ENCODE measurements at places on chromosomes 4 and X.

DNA sequence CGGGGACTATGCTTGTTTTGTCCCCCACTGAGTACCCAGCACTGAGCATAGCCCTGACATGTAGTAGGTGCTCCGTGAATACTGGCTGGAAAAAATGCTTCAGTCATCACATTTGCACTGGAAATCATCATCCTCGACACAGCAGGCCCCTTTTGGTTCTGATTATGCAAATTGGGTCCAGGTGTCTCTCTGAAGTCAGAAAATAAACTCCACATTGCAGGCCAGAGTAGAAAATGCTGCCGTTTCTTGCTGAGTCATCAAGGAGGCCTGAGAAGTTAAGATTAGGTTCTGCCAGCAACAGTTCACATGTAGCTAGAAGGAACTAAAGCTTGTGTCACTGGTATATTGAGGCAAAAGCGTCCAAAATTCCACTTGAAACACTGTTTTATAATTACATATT is 15.0 kb upstream of the STK32B start:
- no peak for DNase-seq

- DNase-seq: no peak
These were observed 78.1 kb upstream of the TNIP3 start for GRCh38 chr4:121242188-121242750.

GRCh38 chr4:6680372-6681034 is 13.2 kb upstream of the S100P start:
- no peak for DNase-seq

GRCh38 chr4:40908297-40908696 is 158.5 kb downstream of the NSUN7 start:
- no peak for DNase-seq

- DNase-seq: no peak
These were observed 131.4 kb downstream of the CHIC2 start for GRCh38 chr4:53932796-53933610.

DNA sequence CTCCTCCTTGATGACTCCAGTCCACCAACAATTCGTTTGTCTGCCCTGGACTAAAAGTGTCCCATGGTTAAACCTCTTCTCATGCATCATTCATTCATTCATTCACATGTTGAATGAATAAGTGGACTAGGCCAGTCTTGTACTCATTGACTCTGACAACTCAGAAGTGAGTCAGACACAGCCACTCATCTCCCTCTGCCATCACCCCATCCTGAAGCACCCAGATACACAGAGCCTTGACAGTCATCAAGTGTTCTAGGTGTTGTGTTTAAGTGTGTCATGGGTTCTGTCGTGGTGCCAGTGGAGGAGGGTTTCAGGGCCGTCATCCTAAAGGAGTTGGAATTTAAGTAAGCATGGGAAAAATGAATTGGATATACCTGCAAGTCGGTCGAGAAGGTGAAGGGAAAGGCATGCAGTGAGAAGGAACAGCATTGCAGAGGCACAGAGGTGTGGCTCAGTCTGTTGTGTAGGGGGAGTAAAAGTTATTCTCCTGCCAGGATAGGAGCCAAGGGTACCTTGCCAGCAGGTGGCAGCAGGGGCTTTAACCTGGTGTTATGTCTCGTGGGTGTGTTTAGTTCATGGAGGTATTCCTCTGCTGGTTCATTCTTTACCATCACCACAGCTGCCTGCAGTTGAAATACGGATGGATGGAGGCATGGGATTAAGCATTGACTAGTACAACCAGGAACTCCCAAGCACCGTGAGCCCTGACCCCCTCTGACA is 18.3 kb downstream of the MAGED2 start:
- no peak for DNase-seq

GRCh38 chr4:118284169-118284568 is 68.6 kb downstream of the PRSS12 start:
- DNase-seq: no peak

DNA sequence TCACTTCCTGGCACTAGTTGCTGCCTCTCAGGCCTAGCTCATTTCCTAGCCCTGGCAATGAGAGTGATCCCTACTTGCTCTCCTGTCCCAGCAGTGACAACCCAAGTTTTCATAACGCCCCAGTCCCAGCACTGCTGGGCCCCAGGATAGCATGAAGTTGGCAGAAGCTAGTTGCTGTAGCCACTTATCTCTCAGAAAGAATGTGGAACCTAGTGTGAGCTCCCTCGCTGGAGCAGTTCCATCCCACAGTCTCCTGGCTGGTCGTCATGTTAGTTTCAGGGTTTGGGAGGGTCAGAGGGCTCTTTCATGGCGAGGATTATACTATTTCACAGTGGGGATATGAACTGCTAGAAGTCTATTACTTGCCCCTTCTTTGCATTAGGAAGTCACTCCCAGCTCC is 5.1 kb downstream of the PF4 start:
- no peak for DNase-seq

- DNase-seq: peak; percentile 1
These were observed 115.1 kb upstream of the MXRA5 start for GRCh38 chrX:3461397-3462165.
